ENCODE measurements at places on chromosomes 3 and 15.

GRCh38 chr3:33146791-33147445, 33.1 kb downstream of the CRTAP start:
- DNase-seq, result no peak

DNA sequence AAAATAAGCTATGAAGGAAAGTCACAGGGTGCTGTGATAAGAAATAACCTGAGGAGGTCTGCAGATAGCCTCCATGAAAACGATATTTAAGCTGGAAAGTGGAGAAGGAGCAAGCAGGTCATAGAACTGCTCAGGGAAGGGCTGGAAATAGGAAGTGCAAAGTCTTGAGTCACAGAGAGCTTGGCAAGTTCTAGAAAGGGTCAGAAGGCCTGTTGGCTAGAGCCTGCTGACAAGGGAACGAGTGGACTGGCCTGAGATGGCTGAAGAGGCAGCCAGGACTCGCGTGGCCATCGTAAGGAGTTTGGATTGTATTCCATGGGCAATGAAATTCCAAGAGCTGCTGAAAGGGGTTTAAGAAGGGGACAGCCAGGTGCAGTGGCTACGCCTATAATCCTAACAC, 64.7 kb upstream of the IL12A start:
- DNase-seq, result no peak

DNA sequence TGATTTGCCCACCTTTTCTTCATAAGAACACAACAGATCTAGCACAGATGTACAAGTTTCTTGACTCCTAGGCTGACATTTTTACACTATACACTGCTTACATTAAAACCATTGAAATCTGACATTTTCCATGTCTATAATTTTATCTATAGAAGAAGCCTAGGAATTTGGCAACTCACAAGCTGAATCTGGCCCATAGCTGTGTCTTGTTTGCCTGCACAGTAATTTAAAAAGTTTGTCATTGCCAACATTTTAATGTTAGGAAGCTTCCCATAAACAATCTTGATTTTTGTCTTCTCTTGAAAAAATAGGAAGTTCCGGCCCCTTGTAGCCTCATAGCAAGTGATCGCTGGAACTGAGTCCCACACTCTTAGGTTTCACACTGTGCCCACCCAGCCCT, 394.6 kb upstream of the AZI2 start:
- no peak for DNase-seq

DNA sequence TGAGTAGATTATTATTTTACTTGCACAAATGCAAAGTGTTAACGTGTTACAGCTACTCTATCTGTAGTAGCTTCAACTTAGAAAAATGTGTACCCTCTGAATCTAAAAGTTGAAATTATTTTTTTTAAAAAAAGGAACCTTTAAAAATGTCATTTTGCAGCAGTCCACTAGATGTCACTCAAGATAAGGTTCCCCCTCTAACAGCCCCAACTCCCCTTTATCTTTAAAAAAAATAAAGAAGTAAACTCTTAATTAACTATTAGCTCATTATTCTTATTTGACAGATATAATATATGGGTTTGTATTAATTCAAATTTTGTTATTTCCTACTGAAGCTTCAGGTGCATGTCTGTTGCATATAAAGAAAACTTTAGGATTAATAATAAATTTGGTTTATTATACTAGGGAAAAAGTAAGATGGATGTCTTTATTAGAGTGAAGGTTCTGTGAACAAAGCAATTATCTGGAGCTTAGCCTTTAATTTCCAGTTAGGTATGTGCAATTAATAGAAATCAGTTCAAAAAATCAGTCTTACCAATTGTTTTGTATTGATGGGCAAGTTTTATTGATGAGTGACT, 288.5 kb downstream of the VGLL3 start:
- no peak for DNase-seq

GRCh38 chr3:147424581-147425387, 15.6 kb downstream of the ZIC1 start:
- DNase-seq, result no peak

- DNase-seq, result no peak
Measured at GRCh38 chr3:145801696-145802095, 359.3 kb downstream of the PLOD2 start.

GRCh38 chr3:43870120-43870519, 179.4 kb downstream of the ABHD5 start:
- no peak for DNase-seq

- DNase-seq, result no peak
Measured at GRCh38 chr15:76138436-76138835, 78.7 kb downstream of the TMEM266 start.

GRCh38 chr3:43194490-43195114, 88.7 kb upstream of the POMGNT2 start:
- DNase-seq, result no peak

DNA sequence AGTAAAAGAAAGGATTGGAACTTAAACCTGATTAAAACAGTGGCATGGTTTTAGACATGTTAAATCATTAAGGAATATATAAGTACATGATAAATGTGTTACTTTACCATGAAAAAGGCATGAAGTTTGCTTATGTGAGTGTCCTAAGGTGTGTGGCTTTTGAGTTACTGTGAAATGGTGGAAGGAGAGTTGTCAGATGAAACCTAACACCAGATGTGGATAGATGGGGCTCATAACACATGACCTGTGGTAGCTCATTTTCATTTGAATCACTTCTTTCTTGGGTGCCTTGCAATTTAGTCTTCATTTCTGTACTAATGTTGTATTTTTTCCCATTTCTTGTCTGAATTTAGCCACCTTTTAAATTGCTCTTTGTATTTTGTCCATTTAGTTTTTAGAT, 13.0 kb downstream of the MEF2A start:
- no peak for DNase-seq

DNA sequence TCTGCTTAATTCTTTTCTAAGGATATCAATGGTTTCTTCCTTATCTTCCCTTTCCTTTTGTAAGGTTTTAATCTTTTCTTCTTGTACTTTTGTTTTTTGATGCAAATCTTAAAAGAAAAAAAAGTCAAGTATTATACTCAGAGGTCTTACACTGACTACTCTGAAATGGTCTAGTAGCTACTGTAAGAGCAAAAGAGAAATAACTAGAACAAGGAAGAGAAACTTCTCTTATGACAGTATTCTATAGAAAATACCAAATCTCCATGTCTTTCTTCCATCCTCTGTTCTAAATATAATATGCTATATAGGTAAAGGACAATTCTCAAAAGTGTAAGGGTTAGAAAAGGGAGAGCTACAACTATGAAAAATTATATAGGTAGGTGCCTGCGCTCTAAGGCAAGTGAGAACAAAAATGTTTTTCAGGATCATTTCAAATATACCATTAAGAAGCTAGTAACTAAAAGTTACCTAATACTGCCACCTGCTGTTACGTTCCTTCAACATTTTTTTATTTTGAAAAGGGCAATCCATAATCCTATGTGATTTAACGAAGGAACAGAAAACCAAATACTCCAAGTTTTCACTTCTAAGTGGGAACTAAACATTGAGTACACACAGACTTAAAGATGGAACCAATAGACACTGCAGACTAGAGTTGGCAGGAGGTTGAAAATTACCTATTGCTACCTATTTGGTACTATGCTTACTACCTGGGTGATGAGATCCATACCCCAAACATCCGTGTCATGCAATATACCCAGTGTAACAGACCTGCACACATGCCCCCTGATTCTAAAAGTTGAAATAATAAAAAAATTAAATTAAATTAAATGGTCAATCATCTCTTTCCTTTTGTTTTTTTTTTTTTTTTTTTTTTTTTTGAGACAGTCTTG, 36.7 kb downstream of the CIP2A start:
- peak; percentile 59 for DNase-seq

GRCh38 chr3:139448104-139448503, 28.2 kb downstream of the RBP2 start:
- DNase-seq, result no peak

- no peak for DNase-seq
Measured at GRCh38 chr3:172132721-172133311, 93.4 kb downstream of the FNDC3B start.

DNA sequence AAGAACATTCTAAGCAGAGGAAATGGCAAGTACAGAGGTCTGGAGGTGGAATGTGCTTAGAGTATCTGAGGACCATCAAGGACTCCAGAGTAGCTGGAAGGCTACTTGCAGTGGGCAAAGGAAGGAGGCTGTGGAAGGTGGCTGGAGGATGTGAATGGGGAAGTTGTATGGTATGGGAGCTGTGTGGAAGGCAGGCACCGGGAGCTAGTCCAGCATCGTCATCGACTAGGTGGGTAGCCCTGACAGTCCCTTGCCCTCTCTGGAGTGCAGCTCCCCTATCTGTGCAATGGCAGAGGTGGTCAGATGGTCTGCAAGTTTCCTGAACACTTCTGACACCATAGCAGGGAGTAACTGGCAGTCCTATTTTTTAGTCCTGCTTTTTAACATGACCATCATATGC, 19.3 kb downstream of the CCDC13 start:
- DNase-seq, result no peak

DNA sequence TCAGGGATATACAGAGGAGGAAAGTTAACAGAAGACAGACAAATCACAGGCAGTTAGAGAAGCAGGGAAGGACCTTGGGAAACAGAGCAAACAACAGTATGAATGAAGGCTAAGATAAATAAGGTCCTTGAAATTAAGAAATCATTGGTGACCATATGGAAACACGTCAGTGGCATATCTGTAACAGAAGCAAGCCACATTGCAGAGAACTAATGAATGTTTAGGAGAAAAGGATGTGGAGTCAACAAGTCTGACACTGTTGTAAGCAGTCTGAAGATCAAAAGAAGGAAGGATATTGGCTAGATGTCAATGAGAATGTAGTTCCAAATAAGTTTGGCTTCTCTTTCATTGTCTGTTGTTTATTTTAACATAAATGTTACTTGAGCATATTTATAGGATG, 542.4 kb downstream of the UNC13C start:
- no peak for DNase-seq

DNA sequence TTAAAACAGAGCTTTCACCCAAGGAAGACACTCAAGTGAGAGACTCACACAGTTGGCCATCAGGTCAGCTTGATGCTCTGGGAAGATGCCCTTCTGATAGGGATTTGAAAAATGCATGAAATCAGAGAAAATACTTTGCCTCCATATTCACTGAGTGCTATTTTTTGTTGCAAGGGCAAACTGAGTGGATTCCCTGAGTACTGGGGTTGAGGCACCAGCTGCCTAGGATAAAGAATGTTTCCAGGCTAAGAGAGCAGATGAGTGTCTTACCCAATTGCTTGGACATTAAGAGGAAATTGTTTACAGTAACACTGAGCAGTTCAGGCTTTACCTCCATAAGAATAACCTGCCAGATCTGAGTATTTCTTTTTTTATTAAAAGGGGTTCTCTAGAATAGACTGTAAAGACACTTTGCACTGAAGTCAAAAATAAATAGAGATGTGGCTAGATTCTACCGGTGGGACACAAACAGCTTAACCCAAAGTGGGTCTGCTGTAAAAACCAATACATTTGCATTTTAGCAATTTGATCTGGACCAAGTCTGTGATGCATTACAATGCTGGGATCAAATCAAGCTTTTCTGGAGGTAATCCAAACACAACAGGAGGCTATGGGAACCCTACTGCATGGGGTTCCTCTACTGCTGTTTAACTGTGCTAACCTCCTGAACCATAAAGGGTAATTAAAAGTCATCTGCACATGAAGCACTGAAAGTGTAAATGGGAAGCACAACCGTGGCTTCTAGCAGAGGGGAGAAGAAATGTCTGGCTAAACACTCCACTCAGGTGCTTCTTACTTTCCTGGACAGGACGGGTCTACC, 238.8 kb upstream of the WNT5A start:
- DNase-seq, result no peak

DNA sequence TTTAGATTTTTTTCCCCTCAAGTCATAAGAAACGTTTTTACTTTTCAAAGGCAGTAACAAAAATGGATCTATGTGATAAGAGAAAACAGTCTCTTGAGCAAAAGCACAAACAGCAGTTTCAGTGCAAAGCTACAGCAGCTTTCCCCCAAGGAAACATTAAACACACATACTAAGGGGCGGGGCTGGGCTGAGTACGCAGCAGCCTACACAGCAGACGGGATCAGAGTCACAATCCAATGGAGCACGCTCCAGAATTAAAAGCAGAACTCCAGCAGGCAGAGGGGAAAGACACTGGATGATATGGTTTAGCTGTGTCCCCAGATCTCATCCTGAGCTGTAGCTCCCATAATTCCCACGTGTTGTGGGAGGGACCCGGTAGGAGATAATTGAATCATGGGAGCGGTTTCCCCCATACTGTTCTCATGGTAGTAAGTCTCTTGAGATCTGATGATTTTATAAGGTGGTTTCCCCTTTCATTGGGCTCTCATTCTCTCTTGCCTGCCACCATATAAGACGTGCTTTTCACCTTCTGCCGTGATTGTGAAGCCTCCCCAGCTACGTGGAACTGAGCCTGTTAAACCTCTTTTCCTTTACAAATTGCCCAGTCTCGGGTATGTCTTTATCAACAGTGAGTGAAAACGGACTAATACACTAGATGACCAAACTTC, 116.2 kb upstream of the SLCO3A1 start:
- DNase-seq, result no peak

GRCh38 chr15:34584330-34584668, 848 bp upstream of the GOLGA8B start:
- DNase-seq, result no peak
